ENCODE measurements at places on chromosomes 5 and 9.

DNA sequence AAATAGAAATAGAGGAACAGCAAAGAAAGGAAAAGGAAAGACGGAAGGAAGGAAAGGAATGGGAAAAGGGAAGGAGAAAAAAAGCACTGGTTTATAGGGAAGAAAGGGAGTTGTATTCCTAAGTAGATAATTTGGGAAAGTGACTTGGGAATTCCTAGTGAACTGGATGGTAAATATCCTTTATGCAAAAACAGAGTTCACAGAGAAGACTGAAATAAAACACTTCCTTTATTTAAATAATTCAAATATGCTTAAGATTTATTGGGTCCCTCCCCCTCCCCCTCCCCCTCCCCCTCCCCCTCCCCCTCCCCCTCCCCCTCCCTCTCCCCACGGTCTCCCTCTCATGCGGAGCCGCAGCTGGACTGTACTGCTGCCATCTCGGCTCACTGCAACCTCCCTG, 69.4 kb downstream of the PJA2 start:
- no peak for DNase-seq

DNA sequence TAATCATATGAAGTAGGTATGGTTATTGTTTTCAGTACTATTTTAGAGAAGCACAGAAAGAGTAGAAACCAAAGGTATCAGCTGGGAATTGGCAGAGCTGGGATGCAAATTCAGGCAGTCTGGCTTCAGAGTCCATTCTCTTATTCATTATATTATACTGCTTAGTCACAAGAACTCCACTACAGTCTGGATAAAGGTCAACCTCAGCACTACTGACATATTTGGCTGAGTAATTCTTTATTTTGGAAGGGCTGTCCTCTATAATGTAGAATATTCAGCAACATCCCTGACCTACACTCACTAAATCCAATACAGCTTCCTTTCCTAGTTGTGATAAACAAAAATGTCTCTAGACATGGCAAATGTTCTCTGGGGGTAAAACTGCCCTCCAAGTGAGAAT, 37.6 kb downstream of the PTGER4 start:
- DNase-seq = no peak

DNA sequence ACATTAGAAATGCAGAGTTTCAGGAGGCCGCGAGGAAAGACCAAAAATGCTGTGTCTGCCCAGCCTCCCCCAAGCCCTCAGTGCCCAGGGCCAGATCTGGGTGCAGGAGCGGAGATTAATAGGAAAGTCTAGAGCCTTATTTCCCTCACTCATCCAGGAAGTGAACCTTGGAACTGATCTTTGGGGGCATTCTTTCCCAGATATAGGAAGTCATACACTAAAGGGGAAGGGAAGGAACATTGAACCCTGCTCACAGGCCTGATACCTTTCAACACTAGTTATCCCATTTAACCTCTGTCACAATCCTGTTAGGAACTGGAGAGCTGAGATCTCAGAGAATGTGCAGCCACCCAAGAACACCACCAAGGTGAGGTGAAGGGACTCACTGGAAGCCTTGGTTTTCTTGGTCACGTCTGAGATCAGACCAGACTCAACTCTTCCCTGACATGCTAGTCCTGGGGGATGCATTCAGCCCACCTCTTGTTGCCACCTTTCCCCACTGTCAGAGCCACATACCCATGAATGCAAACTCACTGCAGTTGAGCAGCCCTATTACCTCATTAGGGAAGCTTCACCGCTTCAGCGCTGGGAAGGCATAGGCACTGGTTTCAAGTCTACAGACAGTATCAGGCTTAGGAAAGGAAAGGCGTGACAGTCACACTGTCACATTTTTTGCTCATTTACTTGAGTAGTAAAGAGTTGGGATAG, 95.0 kb downstream of the KIAA1958 start:
- no peak for DNase-seq

- no peak for DNase-seq
Observed at GRCh38 chr5:30398423-30398822, 795.1 kb upstream of the CDH6 start.

- peak; percentile 99 for DNase-seq
Observed at GRCh38 chr9:113593682-113594281, 130.3 kb downstream of the RGS3 start.

DNA sequence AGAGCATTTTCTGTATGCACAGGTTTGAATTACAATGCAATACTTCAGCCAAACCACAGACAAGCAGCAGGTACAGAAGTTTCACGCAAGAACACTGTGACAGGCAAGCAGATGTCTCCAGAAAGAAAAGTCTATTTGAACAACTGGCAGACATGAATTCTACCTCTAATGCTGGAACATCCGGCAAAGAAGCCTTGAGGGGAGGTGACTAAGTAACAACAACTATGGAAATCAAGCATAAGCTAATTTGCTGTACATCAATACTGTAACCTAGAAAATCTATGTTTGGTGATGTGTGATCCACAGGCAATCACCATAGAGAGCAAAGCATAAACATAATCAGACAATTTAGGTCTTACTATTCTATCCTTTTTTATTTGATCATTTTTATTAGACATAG, 65.5 kb downstream of the PLK2 start:
- no peak for DNase-seq

- DNase-seq = no peak
Observed at GRCh38 chr5:87132696-87133095, 135.0 kb upstream of the RASA1 start.

DNA sequence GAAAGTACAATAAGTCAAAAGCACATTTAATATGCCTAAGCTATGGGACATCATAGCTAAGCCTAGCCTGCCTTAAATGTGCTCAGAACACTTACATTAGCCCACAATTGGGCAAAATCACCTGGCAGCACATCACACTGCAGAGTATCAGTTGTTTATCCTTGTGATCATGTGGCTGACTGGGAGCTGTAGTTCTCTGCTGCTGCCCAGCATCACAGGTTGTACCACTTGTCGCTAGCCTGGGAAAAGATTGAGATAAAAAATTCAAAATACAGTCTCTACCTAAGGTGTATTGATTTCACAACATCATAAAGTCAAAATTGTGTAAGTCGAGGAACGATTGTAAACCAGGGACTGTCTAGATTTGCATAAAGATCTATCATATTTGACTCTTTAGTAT, 58.6 kb downstream of the CAMK4 start:
- DNase-seq = no peak

- no peak for DNase-seq
Observed at GRCh38 chr9:134454476-134454857, 128.2 kb downstream of the RXRA start.
